Germinal center (tissue), 1 donor: ENCODE measurements at places on chromosomes 12 and 14.

GRCh38 chr12:7141351-7142005 lies 11.3 kb downstream of the CLSTN3 start:
- DNase-seq, result no peak

DNA sequence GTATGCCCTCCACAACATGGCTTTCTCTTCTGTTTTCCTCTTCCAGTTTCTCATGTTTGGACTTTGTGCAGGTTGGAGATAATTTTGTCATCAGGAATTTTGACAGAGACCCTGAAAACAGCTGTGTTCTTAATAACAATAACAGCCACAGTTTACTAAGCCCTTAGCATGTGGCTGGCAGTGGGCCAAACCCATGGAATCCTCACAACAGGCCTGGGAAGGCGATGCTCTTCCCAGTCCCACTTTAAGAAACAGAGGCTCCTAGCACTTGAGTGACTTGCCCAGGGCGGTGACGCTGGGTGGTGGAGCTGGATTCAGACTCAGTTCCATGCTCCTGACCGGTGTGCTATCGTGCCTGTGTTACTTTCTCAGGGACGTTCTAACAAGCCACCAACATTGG lies 20.1 kb upstream of the PLEKHG3 start:
- no peak for DNase-seq

DNA sequence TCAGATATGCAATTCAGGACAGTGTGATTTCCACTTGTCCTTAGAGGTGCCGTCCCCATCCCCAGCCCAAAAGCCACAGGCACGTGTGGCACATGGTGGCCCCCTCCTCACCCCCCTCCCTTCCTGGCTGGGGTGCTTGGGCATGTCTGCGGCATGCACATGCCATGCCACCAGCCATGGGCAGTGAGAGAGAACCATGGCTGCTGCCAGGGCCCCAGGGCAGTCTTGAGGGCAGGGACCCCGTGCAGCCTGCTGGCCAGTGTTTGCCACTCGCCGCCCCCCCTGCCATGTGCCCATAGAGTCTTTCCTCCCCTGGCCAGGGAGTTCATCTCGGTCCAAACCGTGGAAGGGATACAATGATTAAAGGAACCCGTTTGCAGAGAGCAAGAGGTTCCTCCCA lies 41.5 kb downstream of the TNFAIP2 start:
- no peak for DNase-seq

- peak; percentile 8 for DNase-seq
Observed at GRCh38 chr14:88323086-88323522, at the start of gene KCNK10. Gene KCNK10, minus strand, starts transcription at chr14:88323269. Its CDS starts 471 bp downstream, at chr14:88322798.

- DNase-seq, result peak; percentile 68
Observed at GRCh38 chr12:48988030-48988649, 10.0 kb downstream of the WNT1 start.

GRCh38 chr12:92890601-92891106 lies 38.4 kb downstream of the EEA1 start:
- DNase-seq, result no peak

GRCh38 chr12:15527201-15528080 lies 205.1 kb downstream of the PTPRO start:
- DNase-seq, result no peak

DNA sequence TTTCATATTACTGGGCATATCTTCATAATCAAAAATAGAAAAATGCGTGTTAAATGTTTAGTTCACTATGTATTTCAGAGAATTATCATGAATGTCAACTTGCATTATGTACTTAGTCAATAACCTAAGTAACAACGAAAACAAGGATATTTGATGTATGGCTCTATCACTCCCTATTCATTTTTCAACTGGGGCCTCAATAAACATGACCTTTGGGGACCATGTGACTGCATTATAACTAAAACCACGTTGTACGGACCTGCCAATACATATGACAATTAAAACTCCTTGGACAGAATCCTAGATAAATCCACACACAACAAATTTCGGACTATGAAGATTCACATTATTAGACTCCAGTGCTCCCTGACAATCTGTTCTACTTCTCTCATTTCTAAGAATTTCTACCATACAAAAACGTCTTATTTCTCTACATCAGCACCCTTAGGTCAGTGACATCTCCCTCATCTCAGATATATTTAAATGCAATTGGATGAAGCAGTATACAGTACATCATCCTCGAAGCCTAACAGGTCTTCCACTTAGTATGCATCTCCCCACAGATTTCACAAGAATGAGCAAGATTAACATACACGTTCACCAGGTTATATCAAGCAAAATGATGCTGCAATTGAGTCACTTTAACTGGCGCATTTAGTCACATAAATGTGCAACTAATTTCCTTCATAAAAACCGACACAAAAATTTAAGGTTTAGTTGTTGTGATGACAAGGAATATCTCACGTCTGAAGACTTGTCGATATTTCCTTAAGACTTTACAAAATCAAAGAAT lies 1.5 kb downstream of the UBE2N start:
- no peak for DNase-seq

DNA sequence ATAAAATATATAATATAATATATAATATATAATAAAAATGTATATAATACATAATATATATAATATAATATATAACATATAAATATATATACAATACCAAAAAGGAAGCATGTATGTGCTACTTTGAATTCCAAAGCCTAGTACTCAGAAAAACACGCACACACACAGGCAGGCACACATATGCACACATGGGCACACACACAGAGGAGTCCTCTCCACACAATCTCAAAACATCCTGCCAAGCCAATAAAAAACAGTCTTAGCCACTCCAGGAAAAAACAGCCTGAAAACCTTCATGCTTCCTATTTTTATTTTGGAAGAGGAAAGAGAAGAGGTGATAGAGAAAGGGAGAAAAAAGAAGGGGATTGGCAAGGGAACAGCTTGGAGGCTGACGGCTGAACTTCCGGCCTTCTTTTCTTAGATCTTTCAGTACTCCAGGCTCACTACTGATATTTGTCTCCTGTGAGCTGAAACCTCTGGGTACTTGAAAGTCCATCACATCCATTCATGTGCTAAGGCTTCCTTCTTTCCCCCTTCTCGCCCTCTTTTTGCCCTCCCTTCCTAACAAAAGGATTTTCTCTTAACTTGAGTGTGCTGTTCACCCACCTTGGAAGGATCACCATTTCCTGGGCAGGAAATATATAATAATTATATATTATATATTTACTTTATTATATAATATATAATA lies 394.2 kb downstream of the NUAK1 start:
- DNase-seq, result no peak

DNA sequence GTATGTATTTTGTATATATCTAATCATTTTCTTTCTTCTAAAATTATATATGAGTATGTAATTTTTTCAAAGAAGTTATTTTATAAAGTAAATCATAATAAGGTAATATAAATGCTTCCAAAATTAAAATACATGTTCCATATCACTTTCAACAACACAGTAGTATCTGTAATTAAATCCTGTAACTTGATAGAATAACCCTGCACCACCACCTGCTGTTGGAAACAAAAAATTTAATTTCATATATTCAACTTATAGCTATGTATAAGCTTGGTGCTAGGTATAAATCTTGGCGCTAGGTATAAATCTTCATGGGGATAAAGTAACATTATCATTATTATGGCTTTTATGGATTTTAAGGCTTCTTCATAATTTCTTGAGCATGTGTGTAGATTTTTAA lies 149.7 kb upstream of the DCN start:
- DNase-seq, result no peak

- DNase-seq, result no peak
Observed at GRCh38 chr12:54765652-54766051, 88.7 kb upstream of the MUCL1 start.

GRCh38 chr12:26727482-26728204 lies 105.4 kb downstream of the ITPR2 start:
- DNase-seq, result no peak

- DNase-seq, result no peak
Observed at GRCh38 chr14:30223385-30223785, 295.7 kb upstream of the PRKD1 start.

GRCh38 chr14:101019990-101020710 lies 116.6 kb upstream of the RTL1 start:
- DNase-seq, result no peak

- DNase-seq, result no peak
Observed at GRCh38 chr14:47269756-47270492, 405.5 kb downstream of the MDGA2 start.

DNA sequence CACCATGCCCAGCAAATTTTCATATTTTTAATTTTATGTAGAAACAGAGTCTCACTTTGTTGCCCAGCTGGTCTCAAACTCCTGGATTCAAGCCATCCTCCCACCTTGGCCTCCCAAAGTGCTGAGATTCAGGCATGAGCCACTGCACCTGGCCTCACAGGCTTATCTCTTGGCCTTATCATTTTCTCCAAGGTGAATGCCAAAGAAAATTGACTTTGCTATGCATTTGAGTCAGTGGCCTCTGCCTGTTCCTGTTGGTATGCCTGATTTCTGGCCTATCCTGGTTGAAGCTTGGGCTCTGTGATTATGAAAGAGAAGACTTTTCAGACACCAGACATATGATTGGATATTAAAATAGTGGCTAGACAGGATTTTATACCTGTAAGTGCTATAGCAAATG lies 34.2 kb downstream of the MANSC1 start:
- no peak for DNase-seq

- no peak for DNase-seq
Observed at GRCh38 chr14:23558346-23559009, 2.4 kb downstream of the THTPA start.

DNA sequence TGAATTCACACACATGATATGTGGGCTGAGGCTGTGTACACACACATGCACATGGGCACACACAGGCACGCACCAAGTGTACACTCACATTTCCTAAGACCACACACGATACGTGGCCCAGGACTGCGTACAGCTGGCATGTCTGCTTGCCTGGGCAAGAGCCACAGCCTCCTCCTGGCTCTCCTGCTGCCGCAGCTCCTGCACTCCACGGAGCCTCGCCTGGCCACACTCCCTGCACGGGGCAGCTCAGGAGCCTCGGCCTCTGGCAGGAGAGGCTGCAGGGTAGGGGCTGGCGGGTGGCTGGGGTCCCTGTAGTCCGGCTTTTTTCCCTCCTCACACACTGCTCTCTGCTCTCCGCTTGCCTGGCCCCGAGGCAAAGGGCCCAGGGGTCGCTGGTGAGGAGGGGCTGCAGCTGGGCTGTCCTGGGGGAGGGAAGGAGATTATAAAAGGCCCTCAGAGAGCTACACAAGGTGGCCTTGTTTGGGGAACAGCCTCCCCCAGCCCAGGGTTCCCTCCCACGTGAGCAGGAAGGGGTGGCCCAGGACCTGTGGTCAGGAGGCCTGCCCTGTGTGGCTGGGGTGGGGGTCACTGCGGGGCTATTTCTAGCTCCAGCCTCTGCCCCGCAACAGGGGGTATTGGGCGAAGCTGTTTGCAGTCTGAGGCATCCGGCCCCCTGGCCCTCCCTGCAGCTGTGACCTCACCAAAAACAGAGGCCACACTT lies 89.0 kb upstream of the SFSWAP start:
- no peak for DNase-seq

GRCh38 chr14:103398427-103399195 lies 13.4 kb downstream of the MARK3 start:
- DNase-seq, result no peak
